ENCODE measurements at places on chromosomes 2 and 18. TPM values are rescaled to one million over a fixed set of nuclear protein-coding genes. Genes with fewer than 3 reads are reported as not detected.

- no peak for DNase-seq
Measured at GRCh38 chr2:85032621-85033020, 61.7 kb downstream of the KCMF1 start.

DNA sequence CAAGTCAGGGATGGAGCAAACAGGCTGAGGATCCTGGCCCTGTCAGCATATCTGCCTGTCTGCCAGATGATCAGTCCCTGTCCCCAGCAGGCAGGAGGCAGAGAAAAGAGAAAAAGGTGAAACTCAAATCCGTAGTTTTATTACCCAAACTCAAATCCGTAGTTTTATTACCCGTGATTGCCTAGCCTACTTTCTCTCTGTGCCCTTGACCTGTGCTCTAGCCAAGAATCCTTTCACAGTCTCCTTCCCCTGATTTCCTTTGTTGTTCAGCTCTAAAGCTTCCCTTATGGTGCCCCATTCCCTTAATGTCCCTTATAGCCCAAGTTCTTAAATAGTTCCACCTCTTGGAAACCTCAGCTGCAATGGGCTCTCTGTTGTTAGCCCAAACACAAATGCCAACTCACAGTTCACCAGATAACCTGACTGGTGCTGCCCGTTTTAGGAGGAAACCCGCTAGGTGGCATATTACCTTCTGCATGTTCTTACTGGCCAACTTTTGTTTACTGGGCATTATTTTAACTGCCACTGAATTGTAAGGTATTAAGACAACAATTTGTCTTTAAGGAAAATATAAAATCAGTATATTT lies 125.7 kb upstream of the FZD5 start:
- no peak for DNase-seq

GRCh38 chr18:42549596-42549995 lies 565.9 kb downstream of the RIT2 start:
- no peak for DNase-seq

DNA sequence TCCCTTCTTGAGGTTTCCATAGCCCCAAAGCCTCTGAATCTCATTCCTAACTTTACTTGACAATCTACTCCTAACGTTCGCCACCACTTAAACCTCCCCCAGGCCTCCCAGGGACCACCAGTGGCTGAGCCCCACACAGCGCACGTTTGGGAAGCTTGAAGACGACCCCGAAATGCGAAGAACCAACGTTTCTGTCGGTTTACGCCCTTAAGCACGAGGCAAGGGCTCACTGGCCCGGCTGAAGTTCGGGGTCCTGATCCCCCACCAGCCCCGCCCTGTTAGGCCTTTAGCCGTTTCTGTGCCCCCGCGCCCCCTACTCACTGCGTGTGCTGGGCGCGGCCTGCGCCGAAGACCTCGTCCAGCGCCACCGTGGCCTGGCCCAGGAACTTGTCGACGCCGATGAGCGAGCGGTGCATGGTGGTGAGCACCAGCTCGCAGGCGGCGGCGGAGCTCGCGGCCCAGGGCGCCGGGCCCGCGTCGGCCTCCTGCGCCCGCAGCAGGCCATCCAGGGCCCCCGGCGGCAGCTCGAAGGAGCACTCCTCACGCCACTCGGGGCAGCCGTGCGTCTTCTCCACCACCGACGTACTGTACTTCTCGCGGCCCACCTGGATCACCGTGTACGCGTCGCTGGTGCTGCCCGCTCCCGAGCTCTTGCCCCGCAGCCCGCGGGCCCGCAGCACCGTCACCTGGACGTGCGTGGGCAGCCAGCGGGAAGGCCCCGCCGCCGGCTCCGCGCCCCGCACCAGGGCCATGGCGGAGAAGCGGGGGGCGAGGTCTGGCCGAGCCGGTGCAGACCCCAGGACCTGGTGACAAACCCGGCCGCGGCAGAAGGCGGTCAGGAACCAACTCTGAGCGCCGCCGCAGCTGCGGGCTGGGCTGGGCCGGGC lies 479 bp downstream of the RAB11FIP5 start:
- DNase-seq, result peak; percentile 56

GRCh38 chr2:169771612-169772011 lies 27.1 kb upstream of the SSB start:
- DNase-seq, result no peak

- DNase-seq, result no peak
Measured at GRCh38 chr2:95539836-95540235, 52.0 kb upstream of the TRIM43 start.

DNA sequence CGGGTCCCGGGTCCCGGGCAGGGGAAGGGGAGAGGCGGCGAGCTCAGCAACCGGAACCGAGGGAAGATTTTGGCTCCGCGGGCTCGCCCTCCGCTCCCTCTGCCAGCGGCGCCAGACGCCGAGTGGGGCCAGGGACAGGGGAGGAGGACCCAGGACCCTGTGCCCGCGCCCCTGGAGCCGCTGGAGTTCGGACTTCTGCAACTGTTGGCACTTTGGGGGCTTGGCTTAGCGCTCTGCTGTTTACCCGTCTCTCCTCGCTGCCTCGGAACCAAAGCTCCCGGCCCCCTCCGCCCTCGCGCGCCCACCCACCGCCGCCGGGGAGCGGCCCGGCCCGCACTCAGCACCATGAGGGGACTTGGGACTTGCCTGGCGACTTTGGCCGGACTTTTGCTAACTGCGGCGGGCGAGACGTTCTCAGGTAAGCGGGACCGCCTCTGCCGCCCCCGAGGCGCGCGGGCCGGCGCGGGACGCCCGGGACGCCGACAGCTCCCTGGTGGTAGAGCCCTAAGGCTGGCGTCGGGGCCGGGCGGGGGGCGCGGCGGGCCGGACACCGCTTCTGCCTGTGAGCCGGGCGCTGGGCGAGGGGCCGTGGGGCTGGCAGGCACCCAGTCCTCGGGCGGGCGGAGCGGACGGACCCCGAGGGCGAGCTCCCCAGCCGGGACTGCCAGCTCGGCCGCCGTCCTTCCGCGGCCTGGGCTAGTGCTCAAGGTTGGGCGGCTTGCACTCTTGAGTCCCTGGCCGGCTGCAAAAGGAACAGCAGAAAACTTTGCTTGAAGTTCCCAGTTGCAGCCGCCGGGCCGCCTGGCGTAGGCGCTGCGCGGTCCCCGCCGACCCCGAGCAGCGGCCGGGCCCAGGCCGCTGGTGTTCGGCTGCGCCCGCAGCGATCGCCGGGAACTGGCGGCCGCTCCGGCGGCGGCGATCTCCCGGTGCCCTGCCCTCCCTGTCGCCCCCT lies 634 bp downstream of the PTPRM start:
- peak; percentile 72 for DNase-seq

DNA sequence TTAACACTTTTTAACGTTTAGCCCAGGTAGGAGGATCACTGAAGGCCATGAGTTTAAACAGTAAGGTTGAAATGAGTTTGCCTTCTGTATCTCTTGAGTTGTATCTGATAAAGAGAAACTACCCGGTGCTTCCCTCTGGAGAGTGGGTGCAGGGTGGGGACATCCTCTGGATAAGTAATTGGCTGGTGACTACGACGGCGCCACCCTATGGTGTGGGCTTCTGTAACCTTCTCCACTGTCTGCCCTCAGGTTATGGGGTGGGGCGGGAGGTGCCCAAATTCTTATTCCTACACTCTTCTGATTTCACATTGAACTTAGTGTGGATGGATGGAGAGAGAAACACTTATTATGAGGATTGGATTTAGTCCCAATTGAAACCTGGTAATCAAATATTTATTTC lies 68.8 kb downstream of the LDLRAD4 start:
- DNase-seq, result no peak

DNA sequence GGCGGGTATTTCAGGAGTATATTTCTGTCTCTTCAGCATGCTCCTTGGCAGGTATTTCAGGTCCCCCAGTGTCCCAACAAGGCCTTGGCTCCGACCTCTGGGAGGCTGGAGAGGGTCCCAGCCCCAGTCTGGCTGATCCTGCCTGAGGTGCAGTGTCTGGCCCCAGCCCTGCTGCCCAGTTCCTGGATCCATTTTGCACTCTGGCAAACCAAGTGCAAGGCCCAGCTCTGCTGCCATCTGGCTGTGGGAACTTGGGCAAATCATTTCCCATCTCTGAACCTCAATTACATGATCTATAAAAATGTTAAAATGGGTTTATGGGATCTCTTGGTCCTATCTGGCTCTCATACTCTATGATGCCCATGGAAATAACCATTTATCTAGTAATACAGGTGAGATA lies 63.6 kb downstream of the ZBTB7C start:
- DNase-seq, result no peak

- DNase-seq, result no peak
Measured at GRCh38 chr18:64330161-64330560, 181.3 kb upstream of the LINC00305 start.

GRCh38 chr18:28466204-28466603 lies 289.3 kb upstream of the CDH2 start:
- DNase-seq, result no peak

DNA sequence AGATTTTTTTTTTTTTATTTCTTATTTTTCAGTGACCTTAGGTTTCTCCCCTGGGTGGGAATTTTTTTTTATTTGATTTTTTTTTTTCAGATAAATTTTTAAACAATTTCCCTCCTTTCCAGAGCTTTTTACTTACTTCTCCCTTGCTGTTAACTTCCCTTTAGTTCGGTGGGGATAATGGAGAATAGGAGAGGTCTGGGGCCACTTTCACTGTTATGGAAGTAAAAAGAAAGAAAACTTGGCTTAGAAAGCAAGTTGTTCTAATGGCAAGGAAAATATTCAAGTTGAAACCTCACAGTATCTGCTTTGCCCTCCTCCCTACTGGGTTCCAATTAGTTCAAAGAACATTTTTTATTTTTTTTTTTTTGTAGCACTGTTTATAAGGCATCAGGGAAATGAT lies 537.1 kb upstream of the NXPH2 start:
- no peak for DNase-seq

GRCh38 chr2:80461505-80462197 lies 157.1 kb upstream of the LRRTM1 start:
- DNase-seq, result no peak

- no peak for DNase-seq
Measured at GRCh38 chr2:238064376-238064775, 3.6 kb downstream of the SCLY start.

- no peak for DNase-seq
Measured at GRCh38 chr2:171718720-171719119, 31.5 kb downstream of the DYNC1I2 start.

GRCh38 chr2:39159283-39159682 lies 38.4 kb upstream of the SOS1 start:
- DNase-seq, result no peak

DNA sequence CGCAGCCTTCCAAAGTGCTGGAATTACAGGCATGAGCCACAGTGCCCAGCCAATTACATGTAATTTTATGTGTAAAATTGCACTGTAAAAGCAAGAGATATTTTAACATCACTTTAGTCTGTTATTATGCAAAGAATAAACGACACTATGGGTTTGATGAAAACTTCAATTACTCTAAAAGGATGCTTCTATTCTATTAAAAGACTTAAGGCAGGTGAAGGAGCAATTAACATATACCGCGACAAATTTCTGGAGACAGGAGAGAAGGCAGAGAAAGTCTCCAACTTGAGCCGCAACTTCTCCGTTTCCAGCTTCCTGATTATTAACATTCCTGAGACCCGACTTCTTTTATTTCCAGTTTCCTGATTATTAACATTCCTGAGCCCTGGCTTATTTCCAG lies 53.7 kb downstream of the FAM210A start:
- no peak for DNase-seq

GRCh38 chr2:201254081-201254730 lies 6.1 kb upstream of the CASP8 start:
- DNase-seq, result no peak

- no peak for DNase-seq
Measured at GRCh38 chr2:127041259-127041970, 65.5 kb downstream of the BIN1 start.

DNA sequence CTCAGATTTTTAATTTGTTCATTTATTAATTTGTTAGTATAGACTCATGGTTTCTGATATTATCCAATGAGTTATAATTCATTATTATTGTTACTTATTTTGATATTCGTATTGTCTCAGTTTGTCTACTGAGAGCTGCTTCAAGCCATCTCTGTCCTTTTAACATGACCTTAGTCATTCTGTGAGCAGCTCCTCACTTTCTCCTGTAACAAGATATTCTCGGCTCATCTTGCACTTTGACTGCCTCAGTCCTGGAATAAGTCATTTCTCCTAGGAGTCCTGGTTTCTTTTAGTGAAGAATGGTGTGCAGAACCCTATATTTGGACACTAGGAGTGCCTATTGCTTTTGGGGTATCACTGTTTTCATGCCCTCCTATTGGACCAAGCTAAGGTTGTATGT lies 13.2 kb downstream of the ASB1 start:
- DNase-seq, result no peak

- no peak for DNase-seq
Measured at GRCh38 chr18:36471393-36471792, 173.9 kb downstream of the FHOD3 start.

GRCh38 chr2:138018866-138019688 lies 54.8 kb downstream of the HNMT start:
- DNase-seq, result no peak

DNA sequence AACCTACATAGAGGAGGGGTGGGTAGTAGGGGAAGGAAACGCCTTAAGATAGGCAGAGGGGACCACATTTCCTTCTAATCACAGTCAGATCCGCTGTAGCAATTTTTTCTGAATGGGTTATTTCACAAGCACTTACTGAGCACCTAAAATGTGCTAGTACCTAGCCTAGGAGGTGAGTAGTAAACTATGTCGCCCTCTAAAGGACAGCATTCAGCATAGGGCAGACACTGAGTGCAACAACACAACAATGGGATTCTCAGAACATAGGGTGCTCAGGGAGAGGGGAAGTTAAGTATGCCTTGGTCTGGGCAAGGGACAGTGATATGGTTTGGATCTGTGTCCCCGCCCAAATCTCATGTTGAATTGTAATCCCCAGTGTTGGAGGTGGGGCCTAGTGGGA lies 166.1 kb upstream of the RAB6C start:
- no peak for DNase-seq

Gene LONRF2
- total RNA-seq, result 17.5 TPM

Gene ACMSD
- not detected for total RNA-seq

Gene GDF7
- total RNA-seq, result 0.32 TPM

Gene CD207
- total RNA-seq, result not detected

Gene CSRNP3
- total RNA-seq, result 4.2 TPM

Gene ID2
- total RNA-seq, result 30.0 TPM

Gene PCARE
- total RNA-seq, result 0.84 TPM

Gene RPRM
- not detected for total RNA-seq

Gene DQX1
- total RNA-seq, result not detected

Gene EMILIN1
- total RNA-seq, result 15.7 TPM

Gene RTN4
- total RNA-seq, result 43.5 TPM

Gene TBR1
- not detected for total RNA-seq

Gene AGXT
- 0.12 TPM for total RNA-seq

All from left ventricle myocardium superior (tissue), 1 donor.